T-helper 1 cell (primary cell): ENCODE measurements at places on chromosomes 13 and 19.

- no peak for DNase-seq
Observed at GRCh38 chr13:28753208-28753892, 34.6 kb upstream of the SLC46A3 start.

DNA sequence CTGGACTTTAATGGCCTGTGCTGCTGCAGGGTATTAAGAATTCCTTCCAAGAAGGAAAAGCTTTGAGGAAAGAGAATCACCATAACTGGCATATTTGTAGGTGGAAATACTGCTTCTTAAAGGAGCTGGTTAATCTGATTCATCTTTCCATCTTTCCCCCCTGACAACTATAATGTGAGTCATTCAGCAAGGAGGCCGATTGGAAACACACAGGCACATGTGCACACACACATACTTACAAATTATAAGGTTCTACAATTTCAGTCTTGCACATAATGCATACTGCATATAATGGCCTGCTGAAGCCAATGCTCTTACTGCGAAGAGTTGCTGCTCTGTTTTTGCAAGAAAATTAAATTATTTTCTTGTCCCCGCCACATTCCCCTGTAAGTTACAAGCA, 78.8 kb upstream of the TPP2 start:
- DNase-seq, result no peak

DNA sequence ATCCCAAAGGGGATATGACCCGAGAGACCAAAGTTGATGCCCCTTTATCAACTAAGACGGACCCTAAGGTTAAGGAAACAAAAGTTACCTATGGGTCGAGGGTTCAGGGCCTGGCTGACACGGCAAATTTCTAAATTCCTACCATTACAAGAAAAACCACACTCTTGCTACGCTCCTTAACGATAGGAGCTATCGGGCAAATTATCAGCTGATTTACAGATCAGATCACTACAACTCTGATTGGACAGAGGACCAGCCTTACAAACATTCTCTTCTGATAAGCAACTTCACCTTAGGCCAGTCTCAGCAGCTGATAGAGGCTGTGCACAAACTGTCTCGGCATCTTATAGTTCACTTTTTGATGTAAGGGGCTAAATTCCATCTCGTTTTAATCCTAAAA, 117.9 kb downstream of the KCTD15 start:
- DNase-seq, result no peak

GRCh38 chr19:33518541-33518940, 3.0 kb downstream of the PEPD start:
- no peak for DNase-seq

DNA sequence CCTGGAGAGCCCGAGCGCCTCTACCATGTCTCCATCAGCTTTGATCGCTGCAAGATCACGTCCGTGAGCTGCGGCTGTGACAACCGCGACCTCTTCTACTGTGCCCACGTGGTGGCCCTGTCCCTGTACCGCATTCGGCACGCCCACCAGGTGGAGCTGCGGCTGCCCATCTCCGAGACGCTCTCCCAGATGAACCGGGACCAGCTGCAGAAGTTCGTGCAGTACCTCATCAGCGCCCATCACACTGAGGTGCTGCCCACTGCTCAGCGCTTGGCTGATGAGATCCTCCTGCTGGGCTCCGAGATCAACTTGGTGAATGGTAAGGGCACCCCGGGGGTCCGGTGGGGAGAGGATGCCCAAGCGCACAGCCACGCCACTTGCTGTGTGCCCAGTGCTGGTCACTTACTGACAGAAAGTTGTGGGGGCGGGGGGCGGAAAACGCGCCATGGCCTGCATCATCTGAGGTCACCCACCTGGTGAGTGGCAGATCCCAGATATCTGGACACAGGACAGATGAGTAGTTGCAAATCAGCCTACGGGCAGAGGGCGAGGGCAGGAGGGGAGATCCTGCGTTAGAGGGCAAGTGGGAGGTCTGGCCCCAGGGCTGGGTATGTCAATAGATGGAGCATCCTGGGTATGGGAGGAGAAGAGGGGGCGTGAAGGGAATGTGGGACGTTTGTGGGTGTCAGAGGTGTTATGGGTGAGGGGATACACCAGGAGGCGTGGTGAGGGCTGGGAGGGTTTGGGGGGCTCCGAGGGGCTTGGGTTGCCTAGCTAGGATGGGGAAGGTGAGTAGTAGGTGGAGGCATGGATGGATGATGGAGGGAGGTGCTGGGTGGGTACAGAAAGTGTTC, 9.8 kb downstream of the ZSWIM4 start:
- DNase-seq, result no peak

DNA sequence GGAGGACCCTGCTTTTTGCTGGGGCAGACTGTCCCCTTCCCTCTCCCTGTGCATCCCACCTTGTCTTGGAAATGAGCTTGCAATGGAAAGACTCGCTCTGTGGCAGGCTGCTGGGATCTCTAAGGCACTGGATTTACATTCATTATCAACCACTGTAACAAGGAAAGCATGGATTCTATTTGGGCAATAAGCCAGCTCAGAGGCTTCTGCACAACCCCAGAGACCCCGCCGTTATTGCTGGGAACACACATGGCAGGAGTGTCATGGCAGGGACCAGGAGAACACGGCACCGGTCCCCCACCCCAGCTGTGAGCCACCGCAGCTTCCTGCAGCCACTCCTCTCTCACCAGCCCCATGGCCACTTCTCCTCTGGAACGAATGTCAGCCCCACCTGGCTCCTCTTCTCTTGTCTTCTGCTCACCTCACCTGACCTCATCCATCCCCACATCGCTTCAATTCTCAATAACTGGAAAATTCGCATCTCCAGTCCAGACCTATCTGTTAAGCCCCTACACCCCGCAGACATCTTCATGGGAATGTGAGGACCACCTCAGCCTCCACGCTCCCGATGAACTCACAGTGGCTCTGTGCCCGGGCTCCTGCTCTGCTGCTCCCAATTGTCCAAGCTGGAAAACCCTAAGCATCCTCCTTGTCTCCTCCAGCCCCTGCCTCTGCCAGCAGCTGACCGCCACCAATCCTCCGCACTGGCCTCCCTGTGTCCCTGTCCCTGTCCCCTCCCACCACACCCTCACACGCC, 181.5 kb downstream of the USP12 start:
- DNase-seq, result no peak

- no peak for DNase-seq
Observed at GRCh38 chr19:52020506-52020905, 7.7 kb downstream of the ZNF614 start.

DNA sequence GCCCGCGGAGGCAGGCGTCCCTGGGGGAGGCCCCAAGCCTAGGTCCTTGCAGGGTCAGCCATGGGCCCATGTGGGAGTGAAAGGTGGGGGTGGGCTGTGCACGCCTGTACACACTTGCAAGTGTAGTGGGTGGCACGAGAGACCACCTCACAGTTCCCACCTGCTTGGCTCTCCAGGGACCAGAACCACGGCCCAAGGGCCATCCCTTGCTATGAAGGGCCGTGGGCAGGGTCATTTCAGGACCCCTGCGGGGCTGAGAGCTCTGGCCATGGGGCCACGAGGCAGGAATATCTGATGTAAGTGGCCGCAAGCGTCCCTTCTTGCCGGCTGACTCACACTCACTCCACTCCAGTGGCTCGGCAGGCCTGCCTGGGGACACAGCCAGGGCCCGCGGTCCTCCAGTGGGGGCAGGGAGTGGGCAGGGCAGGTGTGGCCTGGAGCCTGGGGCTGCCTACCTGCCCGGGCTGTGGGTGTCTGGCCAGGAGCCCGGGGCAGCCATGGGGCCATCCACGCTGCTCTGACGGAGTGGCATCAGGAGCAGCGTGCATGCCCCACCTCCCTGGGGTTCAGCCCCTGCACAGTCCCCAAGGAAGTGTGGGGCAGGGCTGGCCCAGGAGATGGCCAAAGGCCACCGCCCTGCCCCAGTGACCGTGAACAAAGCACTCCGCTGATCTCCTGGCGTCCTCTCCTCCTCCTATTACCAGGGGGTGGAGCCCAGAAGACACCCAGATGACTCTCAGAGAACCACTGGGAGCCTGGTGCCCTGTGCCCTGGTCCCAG, 8.6 kb upstream of the MKNK2 start:
- no peak for DNase-seq

DNA sequence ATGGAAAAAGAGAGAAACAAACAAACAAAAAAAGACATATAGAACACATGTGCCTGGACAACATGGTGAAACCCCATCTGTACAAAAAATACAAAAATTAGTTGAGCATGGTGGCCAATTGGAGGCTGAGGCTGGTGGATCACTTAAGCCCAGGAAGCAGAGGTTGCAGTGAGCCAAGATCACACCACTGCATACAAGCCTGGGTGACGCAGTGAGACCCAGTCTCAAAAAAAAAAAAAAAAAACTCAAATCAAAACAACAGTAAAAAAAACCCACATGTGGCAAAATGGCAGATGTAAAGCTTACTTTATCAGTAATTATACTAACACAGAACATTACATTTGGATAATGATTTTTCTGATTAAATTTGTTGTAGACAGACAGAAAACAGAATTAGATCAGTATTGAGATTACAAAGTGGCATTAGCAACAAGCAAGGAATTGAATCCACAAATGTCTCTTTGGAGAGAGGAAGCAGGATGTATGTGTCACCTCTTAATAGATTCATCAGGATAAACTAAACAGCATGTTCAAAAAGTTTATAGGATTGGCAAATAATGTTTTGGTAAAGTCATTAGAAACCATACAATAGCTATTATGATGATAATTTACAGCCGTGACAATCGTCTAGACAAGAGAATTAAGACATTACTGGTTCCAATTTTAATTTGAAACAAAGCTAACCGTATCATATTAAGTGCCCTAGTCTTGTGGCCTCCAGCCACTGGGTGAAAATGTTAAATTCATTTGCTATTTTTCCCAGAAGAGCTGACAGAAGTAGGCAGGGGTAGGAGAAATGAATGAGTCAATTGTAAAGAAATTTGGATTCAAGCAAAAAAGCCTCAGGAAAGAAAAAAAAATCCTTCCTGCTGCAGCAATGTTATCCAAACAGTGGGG, 206.0 kb downstream of the FGF14 start:
- DNase-seq, result no peak

DNA sequence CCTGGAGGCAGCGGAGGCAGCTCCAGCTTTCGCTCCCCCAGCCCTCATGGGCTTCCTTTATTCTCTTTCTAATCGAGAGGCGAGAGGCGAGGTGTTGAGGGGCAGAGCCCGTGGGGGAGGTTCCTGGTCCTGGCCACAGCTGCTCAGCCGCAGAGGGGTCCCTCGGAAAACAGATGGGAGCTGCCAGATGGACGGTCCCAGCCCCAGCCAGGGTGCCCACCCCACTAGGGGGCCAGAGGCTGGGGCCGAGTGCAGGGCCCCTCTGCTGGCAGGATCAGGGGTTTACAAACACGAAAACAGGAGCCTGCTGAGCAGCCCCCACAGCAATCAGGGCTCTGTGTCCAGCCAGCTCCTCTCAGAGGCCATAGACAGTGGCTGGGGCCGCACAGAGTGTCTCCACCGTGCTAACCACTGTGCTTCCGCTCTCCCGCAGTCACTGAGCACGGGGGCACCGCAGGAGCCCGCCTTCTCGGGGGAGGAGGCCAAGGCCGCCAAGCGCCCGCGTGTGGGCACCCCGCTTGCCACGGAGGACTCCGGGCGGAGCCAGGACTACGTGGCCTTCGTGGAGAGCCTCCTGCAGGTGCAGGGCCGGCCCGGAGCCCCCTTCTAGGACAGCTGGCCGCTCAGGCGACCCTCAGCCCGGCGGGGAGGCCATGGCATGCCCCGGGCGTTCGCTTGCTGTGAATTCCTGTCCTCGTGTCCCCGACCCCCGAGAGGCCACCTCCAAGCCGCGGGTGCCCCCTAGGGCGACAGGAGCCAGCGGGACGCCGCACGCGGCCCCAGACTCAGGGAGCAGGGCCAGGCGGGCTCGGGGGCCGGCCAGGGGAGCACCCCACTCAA, 182.2 kb downstream of the KDM4B start:
- no peak for DNase-seq
